ENCODE measurements at places on chromosomes 2 and 18.
A peak's percentile ranks its signal among the peaks of the same experiment; 100 is the strongest.

DNA sequence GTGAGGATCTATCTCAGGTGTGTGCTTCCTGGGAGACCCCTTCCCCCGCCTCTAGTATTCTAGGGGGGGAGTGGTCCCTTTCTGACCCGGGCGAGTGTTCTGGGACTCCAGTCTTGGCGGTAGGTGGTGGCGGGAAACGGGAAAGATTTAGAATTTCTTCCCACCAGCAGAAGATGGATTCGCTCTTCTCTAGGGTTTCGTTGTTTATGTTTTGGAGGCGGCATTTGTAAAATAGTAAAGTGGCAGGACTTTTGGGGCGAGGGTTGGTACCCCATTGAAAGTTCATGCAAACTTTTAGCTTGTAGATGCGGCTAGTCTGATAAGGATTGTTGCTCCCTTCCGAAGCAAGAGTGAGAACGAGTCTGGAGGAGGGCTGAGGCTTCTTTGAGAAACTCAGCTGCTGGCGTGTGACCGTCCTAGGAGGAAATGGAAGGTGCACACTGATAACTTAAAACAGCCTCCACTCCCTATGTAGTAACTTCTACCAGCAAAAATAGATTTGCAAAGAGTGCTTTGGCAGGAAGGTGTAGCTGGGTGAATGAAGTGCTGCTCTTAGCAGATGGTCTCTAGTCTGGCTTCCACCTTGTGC lies 412 bp downstream of the GPD2 start:
- peak overlapping the region; percentile 99 for H3K27ac ChIP-seq
- H3K4me3 ChIP-seq = peak overlapping the region; percentile 56
- peaks cover 13% of the 10 kb centered on the region for H3K4me1 ChIP-seq
- peaks cover 8% of the 10 kb centered on the region for H3K36me3 ChIP-seq

DNA sequence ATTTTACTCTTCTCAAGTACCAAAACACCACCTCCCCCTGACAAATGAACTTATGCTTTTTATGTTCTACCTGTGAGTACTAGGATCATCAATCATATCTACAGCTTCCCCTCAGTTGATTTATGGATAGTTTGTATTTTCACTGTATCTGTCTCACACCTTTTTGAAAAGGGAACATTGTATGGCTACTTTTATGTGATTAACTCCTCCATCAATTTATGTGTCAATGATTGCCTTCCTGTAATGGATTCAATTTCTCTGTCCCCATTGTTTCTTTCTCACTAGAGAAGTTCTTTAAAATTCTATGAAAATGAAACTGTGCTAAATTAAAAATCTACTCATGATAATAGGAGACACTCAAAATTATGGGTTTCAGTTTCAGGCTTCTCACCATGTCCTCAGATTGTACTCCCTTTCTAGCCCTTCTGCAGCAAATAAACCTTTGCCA lies 935.0 kb downstream of the TRIB2 start:
- DNase-seq = no peak
- no peaks in the 10 kb centered on the region for H3K4me1 ChIP-seq
- H3K36me3 ChIP-seq = no peaks in the 10 kb centered on the region
- no peak overlapping the region for H3K4me3 ChIP-seq

DNA sequence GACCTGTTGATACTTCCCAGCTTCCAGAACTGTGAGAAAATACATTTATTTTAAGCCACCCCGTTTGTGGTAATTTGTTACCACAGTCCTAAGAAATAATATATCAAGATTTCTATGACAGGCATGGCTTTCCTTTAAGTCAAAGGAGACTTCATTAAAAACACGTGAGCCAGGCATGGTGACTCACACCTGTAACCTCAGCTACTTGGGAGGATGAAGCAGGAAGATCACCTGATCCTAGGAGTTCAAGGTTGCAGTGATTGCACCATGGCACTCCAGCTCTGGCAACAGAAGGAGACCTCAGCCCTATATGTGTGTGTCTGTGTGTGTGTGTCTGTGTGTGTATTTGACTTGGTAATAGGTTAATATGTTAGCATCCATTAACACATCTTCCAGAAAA lies 69.8 kb upstream of the SCN7A start:
- H3K4me3 ChIP-seq = no peak overlapping the region
- no peaks in the 10 kb centered on the region for H3K4me1 ChIP-seq
- no peaks in the 10 kb centered on the region for H3K36me3 ChIP-seq
- DNase-seq = no peak

DNA sequence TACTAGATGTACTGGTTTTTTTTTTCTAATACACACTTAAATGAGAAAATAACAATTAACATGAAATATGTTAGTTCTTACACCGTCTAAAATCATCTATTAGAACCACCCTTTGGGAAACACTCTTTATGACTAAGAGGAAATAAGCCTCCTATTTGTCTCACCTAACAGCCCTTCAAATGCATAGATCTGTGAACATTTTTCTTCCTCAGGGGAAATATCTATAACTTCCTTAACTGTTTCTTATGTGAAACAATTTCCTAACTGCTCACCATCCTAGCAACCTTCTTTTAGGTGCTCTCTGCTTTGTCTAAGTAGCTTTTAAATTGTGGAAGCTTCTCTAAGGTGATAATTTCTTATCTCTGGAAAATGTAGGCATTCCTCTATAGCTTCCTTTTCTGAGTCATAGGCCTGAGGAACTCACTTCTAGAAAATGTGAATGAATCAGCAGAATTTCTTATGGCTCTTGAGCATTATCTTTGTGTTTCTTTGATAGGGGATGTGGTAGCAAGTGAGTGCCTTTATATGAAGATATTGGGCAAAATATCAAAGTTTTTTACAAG lies 56.1 kb downstream of the CNTNAP5 start:
- no peak overlapping the region for H3K27ac ChIP-seq
- no peaks in the 10 kb centered on the region for H3K27me3 ChIP-seq
- no peak overlapping the region for H3K4me3 ChIP-seq

GRCh38 chr2:28153851-28154250 lies 238.8 kb upstream of the FOSL2 start:
- no peaks in the 10 kb centered on the region for H3K36me3 ChIP-seq
- H3K4me3 ChIP-seq = no peak overlapping the region
- no peak overlapping the region for H3K27ac ChIP-seq
- DNase-seq = no peak
- no peaks in the 10 kb centered on the region for H3K27me3 ChIP-seq
- no peaks in the 10 kb centered on the region for H3K4me1 ChIP-seq
